CD4-positive, alpha-beta T cell treated with Interleukin-2 at 100 ng/mL for 4 hours (primary cell): ENCODE measurements at places on chromosomes 11 and 22.

DNA sequence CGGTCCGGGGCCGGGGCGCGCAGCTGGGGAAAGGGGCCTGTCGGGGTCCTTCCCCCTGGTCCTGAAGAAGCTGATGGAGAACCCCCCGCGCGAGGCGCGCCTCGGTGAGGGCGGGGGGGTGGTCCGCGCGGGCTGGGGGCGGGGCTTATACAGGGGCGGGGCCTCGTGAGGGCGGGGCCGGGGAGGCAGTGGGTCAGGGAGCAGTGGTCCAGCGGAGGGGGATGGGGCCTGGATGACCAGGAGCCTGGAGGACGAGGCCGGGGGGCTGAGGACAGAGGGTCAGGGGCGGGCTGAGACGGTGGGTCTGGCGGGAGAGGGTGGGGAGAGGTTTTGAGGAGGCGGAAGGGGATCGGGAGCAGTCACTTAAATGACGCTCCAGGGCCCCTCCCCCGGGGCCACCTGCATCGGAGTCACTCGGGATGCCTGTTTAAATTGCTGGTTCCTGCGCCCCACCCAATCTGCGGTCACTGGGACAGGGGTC lies 396 bp downstream of the TEF start:
- peak; percentile 39 for DNase-seq

- DNase-seq, result no peak
These were observed 250.9 kb upstream of the NARS2 start for GRCh38 chr11:78825591-78826020.

- no peak for DNase-seq
These were observed 957.6 kb upstream of the CCDC90B start for GRCh38 chr11:84243629-84244263.

GRCh38 chr11:12003815-12004214 lies 4.6 kb downstream of the DKK3 start:
- DNase-seq, result no peak

- DNase-seq, result no peak
These were observed 27.1 kb downstream of the HPS5 start for GRCh38 chr11:18294862-18295261.
